NCI-H187 treated with DMSO at 0.1 percent for 48 hours (cell line): ENCODE measurements at places on chromosomes 3 and 15.

DNA sequence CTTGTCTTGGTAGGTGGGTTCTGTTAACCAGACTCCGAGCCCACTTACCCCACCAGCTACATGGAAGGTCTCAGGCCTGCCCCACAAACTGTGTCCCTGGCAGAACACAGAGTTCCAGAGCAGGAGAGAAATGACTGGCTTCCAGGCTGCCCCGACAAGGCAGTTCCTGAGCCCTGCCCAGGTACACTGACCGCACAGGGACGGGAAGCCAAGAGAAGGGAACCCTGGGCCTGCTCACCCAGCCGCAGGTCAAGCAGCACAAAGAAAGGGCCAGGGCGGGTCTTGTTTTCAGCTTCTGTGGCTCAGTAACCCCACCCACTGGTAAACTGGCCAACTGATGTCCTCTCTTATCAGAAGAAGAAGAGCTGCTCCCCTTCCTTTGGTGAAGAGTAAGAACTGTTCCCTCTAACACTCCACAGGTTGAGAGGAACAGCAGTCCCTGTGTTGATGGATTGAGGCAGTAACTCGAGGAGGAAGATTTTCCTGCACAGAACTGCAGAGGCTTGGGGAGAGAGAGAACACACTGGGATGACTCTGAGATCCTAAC lies 68.4 kb downstream of the CRTC3 start:
- no peak for DNase-seq

DNA sequence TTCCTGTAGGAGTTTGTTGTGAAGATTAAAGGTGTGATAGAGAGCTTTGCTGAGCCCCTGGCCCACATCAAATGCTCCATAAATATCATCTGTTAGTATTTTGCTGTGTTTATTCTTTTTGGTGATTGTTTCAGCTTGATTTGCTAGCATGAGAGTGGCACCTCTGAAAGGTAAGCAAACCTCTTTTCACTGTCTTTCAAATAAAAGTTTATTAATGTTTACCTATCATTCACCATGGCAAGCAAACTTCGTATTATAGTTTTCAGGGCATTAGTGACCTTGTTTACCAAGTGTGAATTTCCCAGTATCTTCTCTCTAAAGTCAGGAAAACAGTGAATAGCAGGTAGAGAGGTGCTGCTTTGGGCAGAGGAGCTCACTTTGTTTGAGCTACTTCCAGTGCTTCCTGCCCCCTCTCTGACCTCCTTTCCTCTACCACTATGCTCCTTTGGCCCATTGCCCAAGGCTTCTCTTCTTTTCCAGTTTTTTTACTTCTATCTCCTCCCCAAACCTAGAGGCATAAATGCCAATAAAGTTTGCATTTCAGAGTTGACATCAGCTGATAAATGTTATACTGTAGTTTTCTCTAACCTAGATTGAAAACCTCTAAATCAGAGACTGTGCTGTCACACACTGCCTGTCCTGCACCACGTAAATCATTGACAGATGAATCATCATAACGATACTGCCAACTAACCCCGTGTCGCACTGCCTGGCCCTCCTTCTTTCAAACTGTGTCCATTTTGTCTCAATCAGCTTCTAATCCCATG lies 569.0 kb downstream of the TUSC7 start:
- DNase-seq, result no peak

DNA sequence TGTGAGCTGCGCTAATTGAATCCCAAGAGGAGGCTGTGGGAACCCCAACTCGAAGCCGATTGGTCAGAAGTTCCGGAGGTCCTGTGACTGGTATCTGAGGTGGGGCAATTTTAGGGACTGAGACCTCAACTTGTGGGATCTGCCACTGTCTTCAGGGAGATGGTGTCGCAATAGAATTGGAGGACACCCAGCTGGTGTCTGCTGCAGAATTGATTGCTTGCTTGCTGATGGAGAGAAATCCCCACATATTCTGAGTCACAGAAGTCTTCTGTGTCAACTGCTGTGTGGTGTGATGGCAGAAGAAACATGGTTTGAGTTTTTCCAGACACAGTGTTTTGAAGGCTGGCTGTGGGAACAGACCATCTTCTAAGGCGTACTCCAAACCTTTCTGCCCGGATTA lies 99.7 kb upstream of the PLXNA1 start:
- no peak for DNase-seq

DNA sequence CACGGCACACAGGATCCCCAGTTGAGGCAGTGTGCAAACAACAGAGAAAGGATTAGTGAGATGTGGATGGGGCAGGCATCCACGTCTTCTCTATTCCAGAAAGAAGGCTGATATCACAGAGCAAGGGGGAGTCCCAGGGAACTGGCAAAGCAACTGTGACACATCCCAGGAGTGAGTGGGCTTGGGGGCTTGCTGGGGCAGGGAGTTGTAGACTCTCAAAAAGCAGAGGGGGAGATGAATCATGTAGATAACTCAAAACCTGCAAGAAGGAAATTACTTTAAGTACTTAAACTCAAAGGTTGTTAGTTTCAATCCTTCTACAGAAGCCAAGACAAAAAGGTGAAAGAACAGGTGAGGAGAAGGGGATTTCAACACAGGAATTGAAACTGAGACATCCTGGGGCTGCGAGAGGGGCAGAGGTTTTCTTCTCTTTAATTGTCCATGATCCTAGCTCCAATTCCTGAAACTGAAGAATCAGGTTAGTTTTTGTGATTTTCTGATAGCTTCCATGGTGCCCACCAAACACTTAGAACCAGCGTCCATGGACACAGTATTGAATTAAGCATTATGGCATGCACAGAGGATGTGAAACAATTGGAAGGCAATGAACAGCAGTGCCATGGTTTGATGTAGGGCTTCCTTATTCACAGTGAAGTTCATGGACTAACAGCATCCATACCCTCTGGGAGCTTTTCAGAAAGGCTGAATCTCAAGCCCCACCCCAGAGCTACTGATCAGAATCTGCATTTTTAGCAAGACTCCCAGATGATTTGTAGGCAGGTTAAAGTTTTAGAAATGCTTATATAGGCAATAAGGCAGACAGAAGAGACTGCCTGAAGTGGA lies 52.0 kb downstream of the CCR3 start:
- no peak for DNase-seq

GRCh38 chr3:112774293-112774926 lies 72.3 kb downstream of the CD200R1L start:
- DNase-seq, result no peak
